ENCODE measurements at places on chromosomes 4 and X. TPM values are rescaled to one million over a fixed set of nuclear protein-coding genes. Genes with fewer than 3 reads are reported as not detected.

The ODAPH gene
- not detected for total RNA-seq

The CLCN5 gene
- 2.5 TPM for total RNA-seq

The STARD8 gene
- 1.8 TPM for total RNA-seq

The TBC1D8B gene
- 1.5 TPM for total RNA-seq

The ANK2 gene
- 1.8 TPM for total RNA-seq

The NDST4 gene
- total RNA-seq, result not detected

The CENPVL3 gene
- total RNA-seq, result 0.14 TPM

The MAGEB1 gene
- total RNA-seq, result not detected

The PTPN13 gene
- 5.2 TPM for total RNA-seq

The CXCL9 gene
- not detected for total RNA-seq

The DSPP gene
- not detected for total RNA-seq

The PPP1R2C gene
- not detected for total RNA-seq

The GLOD5 gene
- total RNA-seq, result not detected

The FGF2 gene
- 53.5 TPM for total RNA-seq

The IL2 gene
- total RNA-seq, result not detected

The NSD2 gene
- total RNA-seq, result 49.7 TPM

The GRIA2 gene
- total RNA-seq, result not detected

The SCOC gene
- 35.9 TPM for total RNA-seq

The PI4K2B gene
- total RNA-seq, result 2.9 TPM

The EMCN gene
- not detected for total RNA-seq

The PNMA6F gene
- not detected for total RNA-seq

The ZNF711 gene
- 1.1 TPM for total RNA-seq

The TMEM165 gene
- total RNA-seq, result 54.3 TPM

The ADGRL3 gene
- total RNA-seq, result not detected

The CD38 gene
- 13.8 TPM for total RNA-seq

The DDX53 gene
- not detected for total RNA-seq

The IGSF1 gene
- 0.47 TPM for total RNA-seq

The BTC gene
- 1.3 TPM for total RNA-seq

The PROM1 gene
- total RNA-seq, result 0.80 TPM

The SPANXB1 gene
- total RNA-seq, result 2.5 TPM

The SLC26A1 gene
- total RNA-seq, result 0.38 TPM

The MBTPS2 gene
- 15.4 TPM for total RNA-seq

The DKK2 gene
- not detected for total RNA-seq

The KCNE5 gene
- total RNA-seq, result 0.09 TPM

The PAGE1 gene
- total RNA-seq, result not detected
